NB4 (cell line): ENCODE measurements at places on chromosomes 6 and 20.

GRCh38 chr6:45965792-45966191, 49.9 kb downstream of the CLIC5 start:
- no peak for DNase-seq

- DNase-seq, result no peak
Measured at GRCh38 chr6:84329077-84329476, 101.6 kb upstream of the CEP162 start.

DNA sequence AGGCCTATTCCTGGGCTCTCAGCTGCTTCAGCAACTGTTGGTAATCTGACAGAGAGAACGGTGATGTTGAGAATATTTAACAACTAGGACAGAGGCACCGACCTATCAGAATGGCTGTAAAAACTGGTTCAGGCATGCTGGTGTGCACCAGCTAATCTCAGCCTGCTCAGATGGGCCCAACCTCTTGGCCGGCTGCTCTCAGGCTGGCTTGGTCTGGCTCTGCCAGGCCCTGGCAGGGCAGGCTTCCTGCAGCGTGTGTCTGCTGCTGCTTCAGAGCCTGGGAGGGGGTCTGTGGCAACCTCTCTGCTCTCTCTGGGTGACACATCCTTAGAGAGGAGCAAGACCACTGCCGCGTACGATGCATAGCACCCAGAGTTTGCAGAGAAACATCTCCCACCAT, 4.8 kb downstream of the SLC2A12 start:
- DNase-seq, result no peak

GRCh38 chr6:155493026-155493693, 37.5 kb upstream of the NOX3 start:
- DNase-seq, result no peak

DNA sequence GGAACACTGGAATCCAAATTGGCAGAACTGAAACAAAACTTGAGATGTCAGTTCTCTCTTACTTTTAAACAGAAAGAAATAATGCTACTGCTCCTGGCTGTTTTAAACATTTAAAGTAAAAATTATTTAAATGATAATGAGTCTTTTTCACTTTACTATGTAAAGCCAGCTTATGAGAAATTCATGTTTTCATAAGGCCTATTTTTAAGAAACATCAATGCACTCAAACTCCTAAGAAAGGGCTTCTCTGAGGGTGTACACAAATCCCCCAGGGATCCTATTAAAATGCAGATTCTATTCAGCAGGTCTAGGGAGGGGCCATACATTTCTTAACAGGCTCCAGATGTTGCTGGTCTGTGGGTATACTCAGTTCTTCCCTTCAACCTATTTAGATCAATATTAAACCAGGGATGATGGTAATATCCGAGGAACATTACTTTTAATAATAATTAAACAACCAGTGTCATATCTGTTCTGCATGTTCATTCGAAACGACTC, 2.3 kb downstream of the FERMT1 start:
- DNase-seq, result peak; percentile 76
